Stomach (tissue), 19 donors: ENCODE measurements at places on chromosomes 1 and 21. TPM values are rescaled to one million over a fixed set of nuclear protein-coding genes. Genes with fewer than 3 reads are reported as not detected.

The GPR3 gene
- polyA plus RNA-seq, result 0.25 TPM

The NDUFS2 gene
- polyA plus RNA-seq, result 81.9 TPM

DNA sequence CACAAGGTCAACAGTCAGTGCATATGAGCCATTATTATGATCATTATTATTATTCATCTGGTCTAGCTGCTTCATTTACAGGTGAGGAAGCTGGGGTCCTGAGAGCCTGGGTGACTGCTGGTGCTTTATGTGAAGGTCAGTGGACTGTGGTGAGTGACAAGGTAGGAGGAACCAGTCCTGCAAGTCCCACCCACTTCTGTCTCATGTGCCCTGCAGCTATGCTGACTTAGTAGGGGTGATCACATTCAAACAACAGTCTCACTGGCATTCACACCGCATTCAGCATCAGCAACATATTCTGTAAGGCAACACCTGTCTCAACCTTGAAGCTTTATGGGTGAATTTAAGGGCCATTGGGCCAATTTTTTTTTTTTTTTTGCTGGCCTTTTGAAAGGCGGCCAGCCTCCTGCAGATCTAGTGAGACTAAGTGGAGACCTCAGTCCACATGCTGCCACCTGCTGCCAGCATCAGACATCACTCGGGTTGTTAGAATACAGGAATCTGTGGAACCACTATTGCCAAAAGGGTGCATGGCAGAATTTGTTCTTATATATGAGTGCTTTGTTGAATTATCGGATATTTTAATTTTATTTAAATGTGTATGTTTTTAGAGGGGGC lies 59.9 kb upstream of the CACNA1E start:
- no peaks in the 10 kb centered on the region for H3K36me3 ChIP-seq
- no peak overlapping the region for H3K4me3 ChIP-seq
- peaks cover 44% of the 10 kb centered on the region for H3K27me3 ChIP-seq

- no peak for DNase-seq
- no peaks in the 10 kb centered on the region for H3K27me3 ChIP-seq
- no peak overlapping the region for H3K4me3 ChIP-seq
- H3K4me1 ChIP-seq, result no peaks in the 10 kb centered on the region
- no peaks in the 10 kb centered on the region for H3K36me3 ChIP-seq
Observed at GRCh38 chr1:240732390-240732789, 120.4 kb upstream of the GREM2 start.

GRCh38 chr1:115495111-115495510 lies 146.7 kb upstream of the VANGL1 start:
- no peaks in the 10 kb centered on the region for H3K27me3 ChIP-seq
- no peaks in the 10 kb centered on the region for H3K4me1 ChIP-seq
- no peaks in the 10 kb centered on the region for H3K36me3 ChIP-seq
- no peak overlapping the region for H3K27ac ChIP-seq
- no peak overlapping the region for H3K4me3 ChIP-seq

DNA sequence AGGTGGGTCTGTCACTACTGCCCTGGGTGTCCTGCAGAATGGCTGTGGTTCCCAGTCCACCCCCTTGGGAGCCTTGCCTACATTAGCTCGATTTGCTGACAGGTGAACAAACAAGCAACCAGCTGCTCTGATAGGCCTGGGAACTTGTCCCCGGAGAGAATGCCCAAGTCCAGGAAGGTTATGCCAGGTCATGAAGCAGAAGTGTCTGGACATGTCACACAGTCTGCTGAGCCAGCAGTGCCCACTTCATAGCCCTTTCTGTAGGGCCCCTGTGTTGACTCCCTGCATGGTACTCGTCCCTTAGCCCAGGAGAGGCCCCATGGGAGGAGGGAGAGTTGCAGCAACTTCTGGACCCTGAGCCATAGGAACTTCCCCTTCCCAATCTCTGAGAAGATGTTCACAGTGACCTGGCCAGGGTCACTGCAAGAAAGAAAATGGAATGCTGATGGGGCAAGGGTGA lies 31.0 kb downstream of the UCK2 start:
- peaks cover 23% of the 10 kb centered on the region for H3K4me1 ChIP-seq
- no peak overlapping the region for H3K27ac ChIP-seq
- no peaks in the 10 kb centered on the region for H3K36me3 ChIP-seq
- no peak overlapping the region for H3K4me3 ChIP-seq
- no peaks in the 10 kb centered on the region for H3K27me3 ChIP-seq

The RHEX gene
- 10.5 TPM for polyA plus RNA-seq

- H3K4me3 ChIP-seq, result no peak overlapping the region
- no peaks in the 10 kb centered on the region for H3K4me1 ChIP-seq
- no peaks in the 10 kb centered on the region for H3K36me3 ChIP-seq
- no peak for DNase-seq
- no peak overlapping the region for H3K27ac ChIP-seq
Observed at GRCh38 chr21:16605597-16605996, 875.8 kb downstream of the USP25 start.

- H3K4me1 ChIP-seq, result no peaks in the 10 kb centered on the region
- no peak overlapping the region for H3K27ac ChIP-seq
- no peak overlapping the region for H3K4me3 ChIP-seq
- no peaks in the 10 kb centered on the region for H3K27me3 ChIP-seq
- DNase-seq, result peak; percentile 54
Observed at GRCh38 chr21:27306791-27307775, 340.2 kb upstream of the ADAMTS5 start.

The ESRRG gene
- polyA plus RNA-seq, result 22.1 TPM

GRCh38 chr1:55706397-55706796 lies 491.2 kb upstream of the USP24 start:
- no peak for DNase-seq
- no peaks in the 10 kb centered on the region for H3K27me3 ChIP-seq
- H3K4me1 ChIP-seq, result no peaks in the 10 kb centered on the region
- H3K36me3 ChIP-seq, result no peaks in the 10 kb centered on the region

GRCh38 chr1:247627951-247628350 lies 22.6 kb downstream of the OR2G3 start:
- no peaks in the 10 kb centered on the region for H3K36me3 ChIP-seq
- H3K27me3 ChIP-seq, result no peaks in the 10 kb centered on the region
- H3K27ac ChIP-seq, result no peak overlapping the region
- no peaks in the 10 kb centered on the region for H3K4me1 ChIP-seq
- H3K4me3 ChIP-seq, result no peak overlapping the region
- no peak for DNase-seq

- DNase-seq, result no peak
- peaks cover 100% of the 10 kb centered on the region for H3K36me3 ChIP-seq
- no peaks in the 10 kb centered on the region for H3K27me3 ChIP-seq
- H3K4me3 ChIP-seq, result no peak overlapping the region
Observed at GRCh38 chr1:156262461-156263287, 14.8 kb upstream of the PAQR6 start.

DNA sequence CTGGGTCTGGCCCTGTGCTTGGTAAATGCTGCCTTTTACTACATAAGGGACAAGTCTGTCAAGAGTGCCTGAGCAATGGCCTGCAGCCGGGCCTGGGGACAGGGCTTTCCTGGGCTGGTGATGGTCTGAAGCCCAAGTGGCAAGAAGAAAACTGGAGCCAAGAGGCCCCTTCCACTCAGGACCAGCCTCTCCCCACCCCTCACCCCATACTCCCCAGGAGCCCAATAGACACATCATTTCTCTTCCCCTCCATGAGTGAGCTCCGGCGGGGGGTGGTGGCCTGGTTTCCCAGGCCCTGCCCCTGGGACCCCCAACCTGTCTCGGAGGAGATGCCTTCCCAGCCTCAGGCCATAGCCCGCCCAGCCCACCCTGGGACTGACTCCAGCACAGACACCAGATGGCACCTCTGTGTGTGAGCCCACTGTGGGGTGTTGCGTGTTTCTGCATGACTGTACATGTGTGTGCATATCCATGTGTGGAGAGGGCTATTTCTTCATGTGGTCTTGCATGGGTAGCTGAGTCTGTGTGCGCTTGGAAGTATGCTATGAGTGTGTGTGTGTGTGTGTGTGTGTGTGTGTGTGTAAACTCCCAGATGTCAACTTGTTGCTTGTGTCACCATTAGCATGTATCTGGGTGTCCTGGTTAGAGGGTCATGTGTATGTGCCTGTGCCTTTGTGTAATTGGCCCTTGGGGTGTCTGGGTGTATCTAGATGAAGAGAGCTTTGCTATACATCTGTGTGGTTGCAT lies 14.3 kb upstream of the LRP8 start:
- no peaks in the 10 kb centered on the region for H3K4me1 ChIP-seq
- H3K27ac ChIP-seq, result no peak overlapping the region
- no peaks in the 10 kb centered on the region for H3K36me3 ChIP-seq
- peak; percentile 16 for DNase-seq
- no peak overlapping the region for H3K4me3 ChIP-seq

DNA sequence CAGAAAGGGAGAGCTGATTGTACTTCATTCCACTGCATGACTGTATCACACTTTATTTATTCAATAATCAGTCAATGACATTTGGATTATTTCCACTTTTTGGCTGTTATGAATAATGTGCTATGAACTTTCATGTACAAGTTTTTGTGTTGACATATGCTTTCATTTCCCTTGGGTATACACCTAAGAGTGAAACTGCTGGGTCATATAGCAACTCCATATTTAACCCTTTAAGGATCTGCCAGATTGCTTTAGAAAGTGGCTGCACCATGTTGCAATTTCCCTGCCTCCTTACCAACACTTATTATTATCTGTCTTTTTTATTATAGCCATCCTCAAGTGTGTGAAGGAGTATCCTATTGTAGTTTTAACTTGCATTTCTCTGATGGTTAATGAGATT lies 108.8 kb upstream of the KCNK1 start:
- no peak overlapping the region for H3K4me3 ChIP-seq
- no peaks in the 10 kb centered on the region for H3K4me1 ChIP-seq
- H3K27ac ChIP-seq, result no peak overlapping the region
- H3K27me3 ChIP-seq, result no peaks in the 10 kb centered on the region
- no peak for DNase-seq

GRCh38 chr1:200211157-200211556 lies 183.6 kb downstream of the NR5A2 start:
- no peak overlapping the region for H3K4me3 ChIP-seq
- H3K27me3 ChIP-seq, result no peaks in the 10 kb centered on the region
- DNase-seq, result no peak

The KLHDC8A gene
- polyA plus RNA-seq, result 2.3 TPM

GRCh38 chr1:209607102-209607794 lies 23.7 kb downstream of the CAMK1G start:
- H3K36me3 ChIP-seq, result no peaks in the 10 kb centered on the region
- no peak overlapping the region for H3K4me3 ChIP-seq
- DNase-seq, result no peak
- no peaks in the 10 kb centered on the region for H3K27me3 ChIP-seq
- no peaks in the 10 kb centered on the region for H3K4me1 ChIP-seq
- no peak overlapping the region for H3K27ac ChIP-seq

The NUF2 gene
- 3.1 TPM for polyA plus RNA-seq

- peak; percentile 74 for DNase-seq
- H3K4me3 ChIP-seq, result no peak overlapping the region
- no peaks in the 10 kb centered on the region for H3K36me3 ChIP-seq
- H3K27ac ChIP-seq, result peak overlapping the region; percentile 96
Observed at GRCh38 chr1:227320476-227320875, 2.2 kb upstream of the CDC42BPA start.

GRCh38 chr1:96927125-96927524 lies 205.5 kb downstream of the PTBP2 start:
- H3K27ac ChIP-seq, result no peak overlapping the region
- no peaks in the 10 kb centered on the region for H3K27me3 ChIP-seq

The SLC35D1 gene
- 2.3 TPM for polyA plus RNA-seq

GRCh38 chr1:236497908-236498307 lies 25.9 kb upstream of the LGALS8 start:
- no peak for DNase-seq
- H3K27ac ChIP-seq, result no peak overlapping the region
- peaks cover 12% of the 10 kb centered on the region for H3K4me1 ChIP-seq
- H3K4me3 ChIP-seq, result no peak overlapping the region

- peak overlapping the region; percentile 13 for H3K27ac ChIP-seq
- no peaks in the 10 kb centered on the region for H3K27me3 ChIP-seq
- no peaks in the 10 kb centered on the region for H3K36me3 ChIP-seq
- H3K4me3 ChIP-seq, result no peak overlapping the region
Observed at GRCh38 chr1:211333906-211334305, 7.3 kb downstream of the TRAF5 start.

GRCh38 chr1:178986204-178986603 lies 39.5 kb upstream of the FAM20B start:
- no peak overlapping the region for H3K4me3 ChIP-seq
- DNase-seq, result no peak
- H3K4me1 ChIP-seq, result no peaks in the 10 kb centered on the region
- H3K27me3 ChIP-seq, result no peaks in the 10 kb centered on the region
- H3K36me3 ChIP-seq, result no peaks in the 10 kb centered on the region

The GBP1 gene
- 27.5 TPM for polyA plus RNA-seq

The DENND2D gene
- 42.9 TPM for polyA plus RNA-seq

DNA sequence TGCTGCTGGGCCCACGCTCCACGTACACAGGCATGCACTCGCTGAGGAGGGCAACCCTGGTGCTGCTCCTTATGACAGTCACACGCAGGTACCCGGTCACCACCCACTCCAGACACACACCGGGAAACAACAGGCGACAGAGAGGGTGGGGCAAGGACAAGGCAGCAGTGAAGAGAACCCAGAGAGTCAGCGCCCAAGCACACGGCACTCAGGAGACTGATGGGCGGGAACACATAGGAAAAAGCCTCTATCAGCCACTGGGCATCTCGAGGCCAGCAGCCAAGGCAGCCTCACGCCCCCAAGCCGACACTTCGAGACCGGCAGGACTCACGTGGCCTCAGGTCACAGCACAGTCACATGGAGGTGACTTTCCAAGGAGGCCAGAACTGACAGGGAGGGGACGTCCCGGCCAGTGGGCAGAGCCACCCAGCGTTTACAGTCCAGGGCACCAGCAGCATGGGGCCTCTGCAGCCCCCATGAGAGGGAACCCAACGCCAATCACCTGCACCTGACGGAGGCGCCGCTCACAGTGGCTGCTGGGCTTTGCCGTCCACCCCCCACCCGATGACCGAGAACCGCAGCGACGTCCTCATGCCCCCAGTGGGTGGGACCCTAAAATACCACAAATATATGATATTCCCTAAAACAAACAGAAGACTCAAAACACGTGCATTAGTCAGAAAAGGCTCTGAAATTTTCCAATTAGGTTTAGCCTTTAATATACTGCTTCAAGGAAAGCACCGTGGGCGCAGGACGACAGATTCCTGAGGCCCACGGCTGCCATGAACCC lies 19.7 kb downstream of the PTTG1IP start:
- peak overlapping the region; percentile 71 for H3K27ac ChIP-seq
- peaks cover 28% of the 10 kb centered on the region for H3K4me1 ChIP-seq
- no peaks in the 10 kb centered on the region for H3K27me3 ChIP-seq
- H3K4me3 ChIP-seq, result no peak overlapping the region

GRCh38 chr1:73065339-73066041 lies 783.2 kb upstream of the NEGR1 start:
- H3K36me3 ChIP-seq, result no peaks in the 10 kb centered on the region
- H3K27me3 ChIP-seq, result no peaks in the 10 kb centered on the region
- DNase-seq, result peak; percentile 45

- peaks cover 23% of the 10 kb centered on the region for H3K4me1 ChIP-seq
- peaks cover 50% of the 10 kb centered on the region for H3K27me3 ChIP-seq
- peak; percentile 54 for DNase-seq
Observed at GRCh38 chr1:85048296-85049064, at the start of gene MCOLN3. TSS of gene MCOLN3 (minus strand) at chr1:85048500. CDS start at chr1:85045360, 3,140 bp downstream.

- H3K36me3 ChIP-seq, result peaks cover 100% of the 10 kb centered on the region
- no peak for DNase-seq
- no peak overlapping the region for H3K4me3 ChIP-seq
- H3K4me1 ChIP-seq, result no peaks in the 10 kb centered on the region
- no peaks in the 10 kb centered on the region for H3K27me3 ChIP-seq
- no peak overlapping the region for H3K27ac ChIP-seq
Observed at GRCh38 chr21:45278156-45278911, 9.4 kb downstream of the POFUT2 start.

GRCh38 chr1:202374099-202374498 lies 25.6 kb downstream of the PPP1R12B start:
- no peak overlapping the region for H3K4me3 ChIP-seq
- no peaks in the 10 kb centered on the region for H3K4me1 ChIP-seq
- H3K27me3 ChIP-seq, result no peaks in the 10 kb centered on the region
- no peak for DNase-seq
